ENCODE measurements at places on chromosomes 16 and 17.

- DNase-seq, result no peak
These were observed 254.6 kb downstream of the MRTFB start for GRCh38 chr16:14325502-14326401.

DNA sequence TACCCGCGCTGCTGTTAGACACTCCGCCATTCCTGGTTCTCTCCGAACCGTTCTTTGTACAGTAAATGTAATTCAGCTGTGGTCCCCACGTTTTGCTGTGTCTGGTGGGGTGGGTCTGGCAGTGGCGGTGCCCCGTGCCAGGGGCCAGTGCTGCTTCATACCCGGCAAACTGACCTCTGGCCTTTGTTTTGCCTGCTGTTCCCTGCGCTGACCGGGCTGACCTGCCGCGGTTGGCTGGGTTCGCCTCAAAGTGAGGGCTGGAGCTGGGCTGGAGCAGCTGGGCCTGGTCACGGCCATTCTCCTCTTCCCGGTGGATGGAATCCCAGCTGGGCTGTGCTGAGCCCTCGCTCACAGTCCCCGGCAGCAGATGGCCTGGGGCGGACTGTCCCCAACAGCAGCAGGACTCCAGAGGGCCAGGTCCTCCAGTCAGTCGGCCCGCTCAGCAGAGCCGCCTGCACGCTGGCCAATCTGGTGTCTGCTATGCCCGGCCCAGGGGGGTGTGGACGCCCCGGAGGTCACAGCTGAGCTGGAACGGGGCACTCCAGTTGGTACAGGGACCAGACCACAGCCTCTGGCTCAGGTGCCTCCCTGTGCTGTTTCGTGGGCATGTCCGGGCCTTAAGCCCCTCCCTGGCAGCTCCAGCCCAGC, 1.5 kb upstream of the WFIKKN1 start:
- no peak for DNase-seq

GRCh38 chr17:7107012-7107754, 7.4 kb downstream of the ASGR2 start:
- DNase-seq, result no peak

DNA sequence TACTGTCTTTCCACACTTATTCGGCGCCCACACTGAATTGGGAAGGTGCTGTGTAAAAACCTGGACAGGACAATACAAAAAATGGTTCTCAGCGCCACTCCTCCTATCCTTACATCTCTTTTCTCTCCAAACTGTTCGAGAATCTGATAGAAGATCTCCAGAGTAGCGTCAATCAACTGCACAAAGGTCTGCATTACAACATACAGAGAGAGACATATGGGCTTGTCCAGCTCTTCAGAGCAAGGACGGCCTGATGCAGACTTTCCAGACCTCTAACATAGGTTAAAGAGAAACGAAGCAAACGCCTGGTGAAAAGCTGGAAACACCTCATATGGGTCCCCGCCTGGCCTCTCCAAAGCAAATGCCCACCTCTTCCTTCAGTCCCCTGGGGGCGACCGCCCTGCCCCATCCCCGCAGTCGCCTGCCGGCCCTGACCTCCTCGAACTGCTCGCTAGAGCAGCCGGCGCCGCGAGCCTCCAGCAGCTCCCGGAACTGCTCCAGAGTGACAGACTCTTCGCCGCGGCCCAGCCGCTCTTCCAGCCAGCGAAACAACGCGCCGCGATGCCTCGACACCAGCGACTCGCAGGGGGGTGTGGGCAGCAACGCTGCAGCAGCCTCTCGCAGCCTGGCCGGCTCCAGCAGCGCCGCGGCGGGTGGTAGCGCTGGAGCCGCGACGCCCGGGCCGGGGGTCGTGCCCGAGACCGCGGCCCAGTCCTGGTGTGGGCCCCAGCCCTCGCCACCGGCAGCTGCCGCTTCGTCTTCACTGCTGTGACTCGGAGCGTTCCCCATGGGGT, 526 bp downstream of the ZZEF1 start:
- peak; percentile 25 for DNase-seq

DNA sequence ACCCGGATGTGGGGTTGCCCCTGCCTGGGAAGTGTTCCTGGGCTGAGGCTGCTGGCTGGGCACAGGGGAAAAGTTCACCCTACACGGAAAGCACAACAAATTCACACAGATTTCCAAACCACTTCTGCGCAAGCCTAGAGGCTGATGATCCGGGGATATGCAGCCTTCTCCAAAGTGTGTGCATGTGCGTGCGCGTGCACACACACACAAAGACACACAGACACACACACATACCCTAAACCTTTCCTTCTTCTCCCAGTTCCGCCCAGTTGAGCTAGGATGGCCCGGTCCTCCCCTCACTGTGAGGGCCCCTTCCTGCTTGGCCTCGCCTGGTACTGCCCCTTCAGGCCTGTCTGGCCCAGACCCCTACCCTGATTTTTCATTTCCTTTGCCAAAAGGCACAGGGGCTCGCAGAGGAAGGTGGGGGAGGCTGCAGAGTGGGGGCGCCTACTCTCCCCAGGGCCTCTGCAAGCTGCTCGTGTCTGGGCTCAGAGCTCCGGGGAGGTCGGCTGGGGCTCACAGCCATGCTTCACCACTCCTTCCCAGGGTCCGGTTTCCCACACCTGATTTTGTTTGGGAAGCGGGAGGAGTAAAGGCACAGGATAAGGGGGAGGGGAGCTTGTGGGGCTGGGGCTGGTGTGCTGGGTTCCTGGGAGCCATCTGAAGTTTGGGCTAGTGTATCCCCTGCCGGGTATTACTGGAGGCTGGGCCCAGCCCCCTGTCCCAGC, 144.7 kb downstream of the ENGASE start:
- DNase-seq, result no peak

- DNase-seq, result no peak
These were observed 6.5 kb downstream of the IRX5 start for GRCh38 chr16:54936979-54937670.

DNA sequence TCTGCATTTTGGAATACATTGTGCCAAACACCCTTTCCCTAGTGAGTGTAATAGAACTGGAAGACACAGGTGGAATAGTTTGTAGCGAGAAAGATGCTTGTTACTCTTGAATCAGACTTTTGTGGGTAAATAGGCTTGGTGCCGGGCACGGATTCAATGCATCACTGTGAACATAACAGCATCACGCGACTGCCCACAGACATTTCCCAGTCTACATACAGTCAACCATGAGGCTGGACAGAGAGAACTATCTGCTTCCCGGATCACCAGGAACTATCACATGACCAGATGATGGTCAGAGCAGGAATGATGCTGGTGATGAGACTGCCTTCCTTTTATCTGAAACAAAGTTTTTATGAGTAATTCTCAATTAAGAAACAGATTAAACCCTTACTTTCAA, 397 bp upstream of the KRTAP9-2 start:
- no peak for DNase-seq

DNA sequence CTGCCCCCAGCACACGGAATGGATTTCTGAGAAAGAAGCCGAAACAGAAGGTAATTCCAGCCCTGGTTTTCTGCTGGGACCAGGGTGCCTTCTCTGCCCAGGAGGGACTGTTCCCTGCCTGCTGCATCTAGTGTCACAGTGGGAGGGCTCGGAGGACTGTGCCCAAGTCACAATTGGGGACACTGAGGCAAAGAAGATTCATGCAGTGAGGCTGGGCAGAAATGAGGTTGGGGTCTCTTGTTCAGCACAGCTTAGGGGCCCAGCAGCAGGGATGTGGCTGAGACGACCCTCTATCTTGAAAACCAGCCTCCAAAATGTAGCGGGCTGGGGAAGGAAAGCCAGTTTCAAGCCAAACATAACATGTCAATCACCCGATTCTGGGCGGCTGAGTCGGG, 592 bp downstream of the IL21R start:
- no peak for DNase-seq
